ENCODE measurements at places on chromosomes 12 and 14. TPM values are rescaled to one million over a fixed set of nuclear protein-coding genes. Genes with fewer than 3 reads are reported as not detected.

Gene OAS3
- 9.9 TPM for polyA plus RNA-seq

Gene AMN
- polyA plus RNA-seq = 19.9 TPM

Gene ARHGDIB
- 53.3 TPM for polyA plus RNA-seq

Gene TAS2R13
- not detected for polyA plus RNA-seq

Gene PLEKHG7
- polyA plus RNA-seq = 1.1 TPM

Gene ACVRL1
- 31.1 TPM for polyA plus RNA-seq

GRCh38 chr12:96422192-96422591, 22.0 kb upstream of the CDK17 start:
- DNase-seq = no peak

All from renal cortex interstitium (tissue), 15 donors.